ENCODE measurements at places on chromosomes 7 and 10. TPM values are rescaled to one million over a fixed set of nuclear protein-coding genes. Genes with fewer than 3 reads are reported as not detected.

The OR9A2 gene
- polyA plus RNA-seq = not detected

DNA sequence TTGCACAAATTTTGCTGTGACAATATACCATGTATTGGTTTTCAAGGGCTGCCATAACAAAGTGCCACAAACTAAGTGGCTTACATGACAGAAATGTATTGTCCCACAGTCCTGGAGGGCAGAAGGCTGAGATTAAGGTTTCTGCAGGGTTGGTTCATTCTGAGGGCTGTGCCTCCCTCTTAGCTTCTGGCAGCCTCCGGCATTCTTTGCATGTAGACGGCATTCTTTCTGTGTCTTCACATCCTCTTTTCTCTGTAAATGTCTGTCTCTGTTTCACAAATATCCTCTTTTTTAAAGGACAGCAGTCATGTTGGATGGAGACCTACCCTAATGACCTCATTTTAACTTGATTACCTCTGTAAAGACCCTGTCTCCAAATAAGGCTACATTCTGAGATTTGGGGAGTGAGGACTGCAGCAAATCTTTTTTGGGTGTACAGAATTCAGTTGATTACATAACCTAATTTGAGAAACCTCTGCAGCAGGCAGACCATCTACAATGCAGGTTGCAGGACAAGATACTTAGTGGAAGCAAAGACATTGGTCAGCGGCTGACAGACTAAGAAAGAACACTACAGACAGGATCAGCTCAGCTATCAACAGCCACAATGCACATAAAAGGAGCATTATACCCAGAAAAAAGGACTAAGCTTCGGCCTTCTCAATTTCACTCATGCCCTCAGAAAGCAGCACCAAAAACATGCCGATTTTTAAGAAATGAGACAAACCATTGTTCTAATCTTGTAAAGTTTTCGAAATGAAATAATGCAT, 84.6 kb upstream of the FAM3C start:
- DNase-seq = no peak

The SAMD9L gene
- polyA plus RNA-seq = 3.3 TPM

The UBN2 gene
- polyA plus RNA-seq = 24.9 TPM

GRCh38 chr7:56290548-56290947, 174.3 kb upstream of the NUPR2 start:
- DNase-seq = no peak

- DNase-seq = no peak
Observed at GRCh38 chr10:1625731-1626130, 111.6 kb downstream of the ADARB2 start.

The CASTOR2 gene
- polyA plus RNA-seq = 11.4 TPM

The MMP21 gene
- polyA plus RNA-seq = 0.20 TPM

Data from renal pelvis (tissue), 12 donors.